ENCODE measurements at places on chromosomes 7 and 10.

- DNase-seq = no peak
Observed at GRCh38 chr7:95213148-95213547, 111.2 kb downstream of the PON1 start.

GRCh38 chr7:133060004-133060403, 21.9 kb downstream of the CHCHD3 start:
- DNase-seq = no peak

DNA sequence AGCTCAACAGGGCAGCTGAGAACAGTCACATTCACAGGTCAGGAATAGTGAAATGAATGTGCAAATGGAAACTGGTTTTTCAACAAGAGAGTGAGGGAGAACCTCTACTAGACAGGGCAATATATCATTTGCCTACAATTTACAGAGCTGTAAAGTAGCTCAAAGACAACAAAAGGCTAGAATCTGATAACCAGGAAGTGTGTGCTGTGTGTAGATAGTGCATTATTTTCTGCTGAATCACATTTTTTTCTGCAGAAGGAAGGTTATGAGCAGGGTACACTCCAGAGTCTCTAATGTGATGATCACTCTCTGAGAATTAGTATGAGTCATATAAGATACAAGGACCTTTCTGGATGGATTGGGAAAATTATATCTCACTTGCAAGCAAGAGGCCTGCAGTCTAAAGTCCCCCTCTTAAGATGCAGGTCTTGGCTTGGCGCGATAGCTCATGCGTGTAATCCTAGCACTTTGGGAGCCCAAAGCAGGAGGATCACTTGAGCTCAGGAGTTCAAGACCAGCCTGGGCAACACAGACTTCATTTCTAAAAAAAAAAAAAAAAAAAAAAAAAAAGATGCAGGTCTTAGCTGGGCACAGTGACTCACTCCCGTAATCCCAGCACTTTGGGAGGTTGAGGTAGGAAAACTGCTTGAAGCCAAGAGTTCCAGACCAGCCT, 59.9 kb upstream of the COBL start:
- DNase-seq = no peak

GRCh38 chr7:68238204-68238805, 1241.7 kb downstream of the TYW1 start:
- no peak for DNase-seq

DNA sequence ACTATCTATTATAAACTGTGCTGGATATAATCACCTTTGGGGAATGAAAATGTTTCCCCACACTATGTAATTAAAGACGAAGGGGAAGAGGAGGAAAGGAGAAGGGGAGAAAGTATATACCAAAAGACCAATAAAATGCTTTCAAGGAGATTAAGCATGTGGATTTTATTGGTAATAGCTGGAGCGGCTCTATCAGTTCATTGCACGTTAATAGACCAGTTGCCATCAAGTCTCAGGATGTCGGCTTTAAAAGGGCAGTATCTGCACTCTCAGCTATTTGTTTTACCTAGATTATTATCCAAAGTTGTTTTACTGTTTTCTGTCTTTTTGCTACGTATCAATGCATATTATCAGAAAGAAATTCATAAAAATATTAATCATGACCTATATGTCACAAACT, 9.0 kb downstream of the ETV1 start:
- peak; percentile 59 for DNase-seq

DNA sequence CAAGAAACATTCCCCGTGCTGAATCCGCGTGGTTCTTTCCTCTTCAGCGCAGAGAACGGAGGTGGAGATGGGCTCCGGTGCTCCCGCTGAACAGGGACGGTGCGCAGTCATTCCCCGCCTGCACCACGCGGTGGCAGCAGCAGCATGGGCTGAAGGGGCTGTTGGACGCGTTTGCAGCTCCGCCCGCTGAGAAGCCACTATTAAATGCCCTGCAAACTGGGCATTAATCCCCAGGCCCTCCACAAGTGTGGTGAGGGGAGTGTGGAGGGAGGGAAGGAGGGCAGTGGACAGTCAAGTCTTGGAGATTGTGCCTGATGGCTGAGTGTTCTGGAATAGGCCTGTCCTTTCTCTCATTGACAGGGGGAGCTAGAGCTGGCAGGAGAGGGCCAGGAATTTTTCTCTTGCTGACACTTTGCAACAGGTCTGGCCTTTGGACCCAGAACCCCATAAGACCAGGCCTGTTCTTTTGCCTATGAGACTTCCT, 240.2 kb upstream of the INHBA start:
- DNase-seq = no peak

- no peak for DNase-seq
Observed at GRCh38 chr10:98411768-98412167, 3.2 kb downstream of the PYROXD2 start.

GRCh38 chr10:110207805-110208613, 604 bp downstream of the MXI1 start:
- no peak for DNase-seq

- DNase-seq = no peak
Observed at GRCh38 chr10:51090190-51090589, 15.9 kb downstream of the PRKG1 start.

DNA sequence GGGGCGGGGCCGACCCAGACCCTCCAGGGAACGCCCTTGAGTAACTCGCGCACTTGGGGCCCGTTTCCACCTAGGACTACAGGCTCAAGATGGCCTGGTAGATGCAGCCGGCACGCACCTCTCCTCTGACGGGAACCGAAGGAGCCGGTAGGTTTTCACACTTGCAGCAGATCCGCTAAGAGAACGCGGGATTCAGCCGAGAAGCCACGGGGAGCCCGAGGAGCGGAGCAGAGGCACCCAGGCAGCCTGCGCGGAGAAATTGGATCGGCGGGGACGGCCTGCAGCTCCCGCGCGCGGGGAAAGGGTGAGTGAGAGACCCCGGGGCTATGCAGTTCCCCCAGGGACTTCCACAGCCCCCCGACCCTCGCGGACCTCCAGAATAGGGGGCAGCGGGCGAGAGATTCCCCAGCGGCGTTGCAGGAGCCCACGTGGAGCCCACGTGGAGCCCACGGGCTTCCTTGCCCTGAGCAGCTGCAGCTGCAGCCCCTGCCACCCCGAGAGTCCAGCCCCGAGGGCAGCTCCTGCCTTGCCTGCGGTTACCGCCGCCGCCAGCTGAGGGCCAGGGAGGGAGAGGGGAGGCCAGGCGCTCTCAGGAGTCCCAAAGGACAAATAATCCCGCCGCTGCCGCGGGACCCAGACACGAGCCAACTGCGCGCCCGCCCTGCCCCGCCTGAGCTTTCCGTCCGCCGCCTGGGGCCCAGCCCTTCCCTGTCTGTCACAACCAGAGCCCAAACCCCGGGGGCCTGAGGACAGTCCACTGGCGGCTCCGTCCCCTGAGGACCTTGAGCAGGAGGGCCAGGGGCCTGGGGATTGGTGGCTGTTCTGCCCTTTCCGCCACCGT, 13.1 kb downstream of the IFT22 start:
- DNase-seq = no peak

DNA sequence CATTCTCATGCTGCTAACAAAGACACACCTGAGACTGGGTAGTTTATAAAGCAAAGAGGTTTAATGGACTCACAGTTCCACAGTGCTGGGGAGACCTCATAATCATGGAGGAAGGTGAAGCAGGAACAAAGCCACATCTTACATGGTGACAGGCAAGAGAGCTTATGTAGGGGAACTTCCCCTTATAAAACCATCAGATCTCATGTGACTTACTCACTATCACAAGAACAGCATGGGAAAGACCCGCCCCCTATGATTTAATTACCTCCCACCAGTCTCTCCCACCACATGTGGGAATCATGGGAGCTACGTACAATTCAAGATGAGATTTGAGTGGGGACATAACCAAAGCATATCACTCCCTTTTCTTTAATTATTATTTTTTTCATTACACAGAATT, 16.6 kb downstream of the COL28A1 start:
- no peak for DNase-seq

DNA sequence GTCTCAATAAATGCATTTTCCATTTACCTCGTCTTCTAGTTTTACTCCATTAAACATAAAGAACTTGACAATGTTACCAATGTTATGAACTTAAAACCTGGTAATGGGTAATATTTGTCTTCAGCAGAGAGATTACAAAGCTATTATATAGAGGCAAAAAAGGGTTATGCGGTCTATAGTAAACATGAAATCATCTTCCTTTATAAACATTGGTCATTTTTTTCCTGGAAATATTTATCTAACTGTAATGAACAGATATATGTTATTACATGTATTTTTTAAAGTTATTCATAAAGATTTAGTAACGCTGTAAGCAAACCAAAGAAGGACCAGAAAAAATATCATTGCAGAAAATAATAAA, 1.3 kb downstream of the VWDE start:
- DNase-seq = no peak

- DNase-seq = no peak
Observed at GRCh38 chr10:20446561-20447193, 450.4 kb downstream of the NEBL start.

GRCh38 chr10:7317786-7318446, 92.9 kb downstream of the SFMBT2 start:
- no peak for DNase-seq

DNA sequence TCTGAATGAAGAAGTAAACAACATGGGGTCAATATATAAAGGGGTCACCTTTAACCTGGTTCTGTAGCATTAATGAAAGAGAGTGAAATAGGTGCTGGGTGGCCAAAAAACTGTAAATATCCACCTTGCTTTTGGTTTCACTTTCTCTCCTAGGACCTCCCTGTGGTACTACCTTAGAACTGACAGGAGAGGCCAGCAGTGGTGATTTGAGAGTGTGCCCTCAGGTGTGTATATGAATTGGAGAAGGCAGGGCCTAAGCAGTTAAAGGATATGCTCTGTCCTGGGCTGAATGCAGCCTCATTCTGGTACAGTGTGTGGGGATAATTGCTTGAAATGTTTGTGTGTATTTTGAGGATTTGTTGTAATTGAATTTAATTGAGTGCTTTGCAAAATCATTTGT, 62.0 kb downstream of the BBS9 start:
- DNase-seq = no peak

- no peak for DNase-seq
Observed at GRCh38 chr7:50783801-50784507, 1.3 kb upstream of the GRB10 start.

DNA sequence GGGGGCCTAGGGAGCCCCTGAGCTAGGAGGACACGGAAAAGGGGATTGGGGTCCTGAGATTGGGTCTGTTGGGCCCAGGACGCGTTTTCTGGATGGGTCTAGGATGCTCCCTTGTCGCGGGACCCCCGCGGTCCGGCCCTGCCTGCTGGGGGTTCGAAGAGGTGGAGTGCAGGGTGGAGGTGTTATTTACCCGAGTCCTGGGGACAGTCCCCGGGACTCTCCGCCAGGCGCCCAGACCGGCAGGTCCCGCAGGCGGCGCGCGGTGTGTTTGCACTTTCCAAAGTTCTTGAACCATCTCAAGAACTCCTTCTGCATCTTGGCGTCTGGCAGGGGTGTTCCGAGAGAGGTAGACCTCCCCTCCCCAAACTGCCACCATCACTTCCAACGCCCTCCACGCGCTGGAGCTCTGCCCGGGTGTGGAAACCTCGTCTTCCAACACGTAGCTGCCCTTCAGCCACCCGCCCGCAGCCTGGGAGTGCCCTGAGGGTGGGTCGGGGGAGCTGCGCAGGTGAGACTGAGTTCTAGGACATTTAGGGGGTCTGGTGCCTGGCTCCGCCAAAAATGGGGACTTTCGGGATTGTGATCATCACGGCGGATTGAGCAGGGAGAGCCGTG, 569 bp downstream of the CAV1 start:
- DNase-seq = no peak

- no peak for DNase-seq
Observed at GRCh38 chr7:155593461-155594162, 47.3 kb upstream of the CNPY1 start.

DNA sequence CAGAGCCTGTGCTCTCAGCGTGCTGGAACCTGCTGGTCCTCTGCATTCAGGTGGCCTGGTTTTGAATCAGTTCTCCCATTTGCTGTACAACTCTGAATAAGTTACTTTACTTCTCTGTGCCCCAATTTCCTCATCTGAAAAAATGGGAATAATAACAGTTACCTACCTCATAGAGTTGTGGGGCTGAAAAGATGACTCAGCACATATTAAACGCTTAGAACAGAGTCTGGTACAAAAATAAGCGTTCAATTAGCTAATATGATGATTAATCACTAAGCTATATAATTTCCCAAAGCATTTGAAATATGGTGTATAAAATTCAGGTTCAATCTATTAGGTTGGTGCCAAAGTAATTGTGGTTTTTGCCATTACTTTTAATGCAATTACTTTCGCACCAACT, 259.1 kb downstream of the PRPF18 start:
- DNase-seq = no peak

DNA sequence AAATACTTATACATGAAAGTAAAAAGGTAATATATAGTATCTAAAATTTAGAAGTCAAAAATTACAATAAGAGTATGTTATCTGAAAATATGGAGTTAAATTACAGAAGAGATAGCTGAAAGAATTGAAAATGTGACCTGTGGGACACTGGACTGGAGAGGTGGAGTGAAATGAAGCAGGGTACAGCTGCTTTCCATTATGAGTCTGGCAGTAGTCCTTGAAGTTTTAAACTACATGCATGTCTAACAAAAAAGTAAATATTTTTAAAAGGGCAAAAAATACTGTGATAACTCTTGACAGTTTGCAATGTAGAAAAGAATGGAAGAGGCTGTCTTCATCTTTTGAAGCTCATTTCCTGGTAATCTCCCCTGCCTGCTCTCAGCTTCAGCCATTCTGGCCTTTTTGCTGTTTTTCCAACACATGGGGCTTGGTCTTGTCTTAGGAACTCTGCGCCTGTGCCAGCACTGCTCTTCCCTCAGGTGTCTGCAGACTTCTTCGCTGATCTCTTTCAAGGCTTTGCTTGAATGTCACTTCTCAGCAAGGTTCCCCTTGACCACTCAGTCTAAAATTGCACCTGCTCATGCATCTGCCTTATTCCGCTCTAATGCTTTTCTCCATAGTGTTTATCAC, 36.9 kb downstream of the PTPRZ1 start:
- DNase-seq = no peak

GRCh38 chr10:131818510-131819234, 82.1 kb upstream of the PPP2R2D start:
- DNase-seq = no peak

DNA sequence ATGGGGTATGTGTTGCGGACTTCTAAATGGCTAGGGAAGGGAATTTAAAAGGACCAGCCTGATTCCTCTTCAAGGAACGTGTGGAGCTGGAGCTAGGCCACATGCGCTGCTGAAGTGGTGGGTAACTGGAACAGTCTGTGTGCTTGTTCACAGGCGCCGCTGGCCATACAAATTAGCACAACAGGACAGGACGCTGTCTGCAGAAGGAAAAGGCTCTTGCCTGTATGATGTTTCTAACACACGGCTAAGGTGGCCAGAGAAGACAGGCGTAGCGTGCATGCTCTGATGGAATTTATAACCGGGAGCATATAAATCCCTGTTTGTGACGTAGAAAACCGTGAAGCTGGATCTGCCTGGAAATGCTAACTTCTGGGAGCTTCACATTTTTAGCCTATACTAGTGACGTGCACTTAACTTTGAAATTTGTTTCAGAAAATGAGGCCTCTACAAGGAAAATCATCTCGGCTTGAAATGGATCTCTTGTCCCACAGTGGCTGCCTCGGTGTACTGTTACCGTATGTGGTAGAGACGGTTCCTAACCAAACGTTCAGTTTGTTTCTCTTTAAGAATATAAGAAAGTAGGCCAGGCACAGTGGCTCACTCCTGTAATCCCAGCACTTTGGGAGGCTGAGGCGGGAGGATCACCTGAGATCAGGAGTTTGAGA, 569.4 kb downstream of the PTPRN2 start:
- DNase-seq = no peak

GRCh38 chr10:2935647-2936386, 131.5 kb upstream of the PFKP start:
- DNase-seq = no peak
